ENCODE measurements at places on chromosomes 6 and 20.
A peak's percentile ranks its signal among the peaks of the same experiment; 100 is the strongest.

DNA sequence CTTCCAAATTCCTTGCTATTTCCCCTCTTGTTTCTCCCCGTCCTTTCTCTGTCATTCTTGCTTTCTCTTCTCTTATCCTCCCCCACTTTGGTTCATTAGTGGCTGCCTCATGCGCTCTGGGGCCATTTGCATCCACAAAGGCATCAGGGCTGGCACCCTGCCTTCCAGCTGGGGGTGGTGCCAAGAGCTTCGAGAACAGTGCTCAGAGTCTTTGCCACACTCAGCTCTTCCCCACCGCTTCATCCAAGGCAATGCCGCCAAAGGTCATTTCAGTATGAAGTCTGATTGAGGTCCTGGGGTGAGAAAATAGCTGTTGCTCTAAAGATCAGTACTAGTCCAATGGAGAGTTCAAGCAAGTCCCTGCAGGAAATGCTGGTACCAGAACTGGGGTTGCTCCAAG, 22.7 kb downstream of the OLIG3 start:
- no peak for DNase-seq
- H3K4me1 ChIP-seq: no peaks in the 10 kb centered on the region
- no peaks in the 10 kb centered on the region for H3K27me3 ChIP-seq
- no peak overlapping the region for H3K27ac ChIP-seq

DNA sequence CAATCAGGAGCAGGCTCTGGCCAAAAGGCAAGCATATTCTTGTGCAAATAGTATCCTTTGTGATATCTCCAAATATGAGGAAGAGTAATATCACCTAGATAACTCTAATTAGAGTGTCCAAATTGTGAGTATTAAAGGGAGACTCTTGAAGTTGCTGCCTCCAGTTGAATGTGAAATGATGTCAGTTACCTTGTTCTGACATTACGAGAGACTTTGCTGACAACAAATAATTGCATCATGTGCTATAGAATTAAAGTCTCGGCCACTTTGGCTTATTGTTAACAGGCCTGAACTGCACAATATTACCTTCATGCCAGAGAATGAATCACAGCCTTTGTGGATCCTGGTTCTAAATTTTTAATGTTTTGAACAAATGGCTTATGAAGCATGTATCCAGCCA, 106.5 kb downstream of the AIG1 start:
- no peaks in the 10 kb centered on the region for H3K27me3 ChIP-seq
- H3K4me1 ChIP-seq: no peaks in the 10 kb centered on the region
- DNase-seq: no peak
- no peaks in the 10 kb centered on the region for H3K36me3 ChIP-seq
- H3K27ac ChIP-seq: no peak overlapping the region

- no peaks in the 10 kb centered on the region for H3K36me3 ChIP-seq
- peaks cover 8% of the 10 kb centered on the region for H3K4me1 ChIP-seq
- no peak for DNase-seq
- H3K27ac ChIP-seq: no peak overlapping the region
- no peak overlapping the region for H3K4me3 ChIP-seq
- no peaks in the 10 kb centered on the region for H3K27me3 ChIP-seq
These were observed 11.0 kb downstream of the OTOR start for GRCh38 chr20:16759181-16759563.

DNA sequence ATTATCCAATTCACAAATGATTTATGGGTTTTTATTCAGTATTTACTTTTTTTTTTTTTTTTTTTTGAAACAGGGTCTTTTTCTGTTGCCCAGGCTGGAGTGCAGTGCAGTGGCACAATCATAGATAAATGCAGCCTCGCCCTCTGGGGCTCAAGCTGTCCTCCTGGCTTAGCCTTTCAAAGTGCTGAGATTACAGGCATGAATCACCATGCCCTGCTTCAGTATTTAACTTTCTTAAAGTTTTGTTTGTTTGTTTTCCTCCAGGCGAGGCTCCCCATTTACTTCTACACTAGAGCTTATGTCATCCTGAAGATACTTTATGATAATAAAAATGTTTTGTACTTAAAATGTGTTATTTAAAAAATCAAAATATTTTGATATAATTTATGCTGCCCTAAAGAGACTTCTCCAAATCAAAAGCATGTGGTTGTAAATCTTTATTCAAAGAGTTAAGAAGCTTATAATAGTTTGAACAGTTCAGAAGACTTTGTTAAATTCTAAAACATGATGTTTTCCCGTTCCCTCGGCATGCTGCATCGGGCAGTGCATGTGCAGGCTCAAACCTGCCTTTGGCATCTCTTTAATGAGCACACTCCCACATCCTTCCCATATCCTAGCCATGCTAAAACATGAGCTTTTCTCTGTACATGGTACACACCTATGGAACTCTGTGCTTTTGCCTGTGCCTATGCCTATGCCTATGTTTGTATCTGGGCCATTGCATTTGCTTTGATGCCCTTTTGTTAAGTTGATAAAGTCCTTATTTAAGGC, 11.0 kb downstream of the SMPDL3A start:
- no peaks in the 10 kb centered on the region for H3K4me1 ChIP-seq
- H3K4me3 ChIP-seq: no peak overlapping the region
- no peaks in the 10 kb centered on the region for H3K36me3 ChIP-seq
- no peak overlapping the region for H3K27ac ChIP-seq
- DNase-seq: no peak

- no peak for DNase-seq
- H3K4me3 ChIP-seq: no peak overlapping the region
- H3K27ac ChIP-seq: no peak overlapping the region
- H3K36me3 ChIP-seq: no peaks in the 10 kb centered on the region
- H3K4me1 ChIP-seq: no peaks in the 10 kb centered on the region
These were observed 212.9 kb upstream of the PRND start for GRCh38 chr20:4508773-4509172.

GRCh38 chr6:71900642-71901041, 14.3 kb downstream of the RIMS1 start:
- H3K4me1 ChIP-seq: no peaks in the 10 kb centered on the region
- DNase-seq: no peak
- H3K36me3 ChIP-seq: no peaks in the 10 kb centered on the region
- H3K27ac ChIP-seq: no peak overlapping the region
- no peaks in the 10 kb centered on the region for H3K27me3 ChIP-seq

DNA sequence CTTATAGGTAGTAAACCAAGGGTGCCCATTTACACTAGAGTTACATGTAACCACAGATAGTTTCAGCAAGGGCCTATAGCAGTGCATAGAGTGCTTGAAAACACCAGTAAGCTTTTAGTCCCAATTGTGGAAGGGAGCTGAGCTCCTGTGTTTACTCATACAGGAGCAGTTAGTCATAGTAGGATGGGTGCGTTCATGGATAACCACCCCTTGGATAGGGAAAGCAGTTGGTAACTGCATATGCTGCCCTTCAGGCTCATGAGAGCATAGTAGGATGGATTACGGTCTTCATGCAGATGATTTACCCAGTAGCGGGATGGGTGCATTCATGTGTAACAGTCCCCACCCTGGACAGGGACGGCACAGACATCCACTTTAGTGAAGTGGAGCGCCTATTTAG, 45.1 kb downstream of the OR2B6 start:
- no peak overlapping the region for H3K27ac ChIP-seq
- no peaks in the 10 kb centered on the region for H3K36me3 ChIP-seq
- no peaks in the 10 kb centered on the region for H3K4me1 ChIP-seq
- H3K27me3 ChIP-seq: peaks cover 6% of the 10 kb centered on the region
- DNase-seq: no peak
- no peak overlapping the region for H3K4me3 ChIP-seq

- no peak for DNase-seq
- peaks cover 3% of the 10 kb centered on the region for H3K4me1 ChIP-seq
- H3K27ac ChIP-seq: peak overlapping the region; percentile 88
- H3K36me3 ChIP-seq: no peaks in the 10 kb centered on the region
- no peaks in the 10 kb centered on the region for H3K27me3 ChIP-seq
- H3K4me3 ChIP-seq: no peak overlapping the region
These were observed 14.4 kb upstream of the ABHD16B start for GRCh38 chr20:63846888-63847236.

- no peaks in the 10 kb centered on the region for H3K36me3 ChIP-seq
- H3K27me3 ChIP-seq: no peaks in the 10 kb centered on the region
- H3K4me3 ChIP-seq: no peak overlapping the region
- H3K4me1 ChIP-seq: no peaks in the 10 kb centered on the region
These were observed 27.1 kb downstream of the CDS2 start for GRCh38 chr20:5153612-5154542.

- H3K27me3 ChIP-seq: no peaks in the 10 kb centered on the region
- no peak for DNase-seq
- no peaks in the 10 kb centered on the region for H3K4me1 ChIP-seq
- H3K36me3 ChIP-seq: no peaks in the 10 kb centered on the region
- no peak overlapping the region for H3K4me3 ChIP-seq
- no peak overlapping the region for H3K27ac ChIP-seq
These were observed 13.3 kb downstream of the PREP start for GRCh38 chr6:105389543-105389942.

DNA sequence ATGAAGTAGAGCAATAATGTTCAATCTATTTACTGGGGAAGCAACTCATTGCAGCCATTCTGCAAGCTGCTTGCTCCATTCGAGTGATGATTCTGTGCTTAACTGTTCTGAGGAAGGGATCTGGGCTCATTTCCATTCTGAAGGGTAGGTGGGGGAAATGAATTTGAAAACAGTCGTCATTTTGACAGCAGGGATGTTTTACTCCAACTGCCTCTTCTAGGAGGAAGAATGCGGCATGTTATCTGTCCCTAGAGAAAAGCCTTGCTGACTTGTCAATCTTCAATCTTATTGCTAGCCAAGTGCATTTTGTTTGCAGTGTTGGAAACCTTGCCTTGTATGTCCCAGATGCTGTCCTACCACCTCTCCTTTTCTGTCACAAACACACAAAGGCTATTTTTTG, 105.9 kb downstream of the PRDM13 start:
- H3K4me1 ChIP-seq: no peaks in the 10 kb centered on the region
- no peak overlapping the region for H3K27ac ChIP-seq
- no peaks in the 10 kb centered on the region for H3K27me3 ChIP-seq

- no peak for DNase-seq
- no peaks in the 10 kb centered on the region for H3K4me1 ChIP-seq
- H3K4me3 ChIP-seq: no peak overlapping the region
- peak overlapping the region; percentile 91 for H3K27ac ChIP-seq
- no peaks in the 10 kb centered on the region for H3K27me3 ChIP-seq
These were observed 199.3 kb downstream of the TFAP2C start for GRCh38 chr20:56828402-56828801.

GRCh38 chr6:13305288-13305687, 23.0 kb downstream of the TBC1D7 start:
- no peak overlapping the region for H3K4me3 ChIP-seq
- no peaks in the 10 kb centered on the region for H3K27me3 ChIP-seq
- no peaks in the 10 kb centered on the region for H3K36me3 ChIP-seq
- DNase-seq: no peak
- no peaks in the 10 kb centered on the region for H3K4me1 ChIP-seq

DNA sequence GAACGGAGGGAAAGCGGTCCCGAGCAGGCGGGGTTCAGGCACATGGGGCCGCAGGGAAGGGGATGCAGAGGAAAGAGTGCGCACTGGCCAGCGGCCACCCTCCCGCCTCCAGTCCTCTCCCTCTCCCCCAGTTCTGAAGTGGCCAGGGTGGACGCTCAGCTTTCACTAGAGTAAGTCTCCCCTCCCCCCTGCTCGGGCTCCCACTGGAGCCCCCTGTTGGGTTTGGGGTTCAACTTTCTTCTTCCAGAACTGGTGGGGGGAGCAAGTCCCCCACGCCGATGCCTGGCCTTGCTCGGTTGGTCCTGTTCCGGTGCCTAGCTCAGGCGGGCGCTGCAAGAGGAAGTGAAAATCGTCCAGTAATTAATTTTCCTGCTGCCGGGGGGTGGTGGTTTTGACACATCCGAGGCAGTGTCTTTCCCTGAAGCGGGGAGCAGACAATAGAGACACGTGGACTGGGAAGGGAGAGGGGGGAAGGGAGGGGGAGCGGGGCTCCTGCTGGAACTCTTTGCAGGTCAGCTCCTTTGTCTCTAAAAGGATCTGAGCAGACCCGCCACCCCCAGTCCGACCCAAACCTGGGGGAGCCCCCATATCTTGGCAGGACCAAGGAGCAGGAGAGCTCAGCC, 824 bp upstream of the SCRT2 start:
- H3K27ac ChIP-seq: no peak overlapping the region
- H3K27me3 ChIP-seq: peaks cover 88% of the 10 kb centered on the region
- H3K4me3 ChIP-seq: no peak overlapping the region
- no peak for DNase-seq

DNA sequence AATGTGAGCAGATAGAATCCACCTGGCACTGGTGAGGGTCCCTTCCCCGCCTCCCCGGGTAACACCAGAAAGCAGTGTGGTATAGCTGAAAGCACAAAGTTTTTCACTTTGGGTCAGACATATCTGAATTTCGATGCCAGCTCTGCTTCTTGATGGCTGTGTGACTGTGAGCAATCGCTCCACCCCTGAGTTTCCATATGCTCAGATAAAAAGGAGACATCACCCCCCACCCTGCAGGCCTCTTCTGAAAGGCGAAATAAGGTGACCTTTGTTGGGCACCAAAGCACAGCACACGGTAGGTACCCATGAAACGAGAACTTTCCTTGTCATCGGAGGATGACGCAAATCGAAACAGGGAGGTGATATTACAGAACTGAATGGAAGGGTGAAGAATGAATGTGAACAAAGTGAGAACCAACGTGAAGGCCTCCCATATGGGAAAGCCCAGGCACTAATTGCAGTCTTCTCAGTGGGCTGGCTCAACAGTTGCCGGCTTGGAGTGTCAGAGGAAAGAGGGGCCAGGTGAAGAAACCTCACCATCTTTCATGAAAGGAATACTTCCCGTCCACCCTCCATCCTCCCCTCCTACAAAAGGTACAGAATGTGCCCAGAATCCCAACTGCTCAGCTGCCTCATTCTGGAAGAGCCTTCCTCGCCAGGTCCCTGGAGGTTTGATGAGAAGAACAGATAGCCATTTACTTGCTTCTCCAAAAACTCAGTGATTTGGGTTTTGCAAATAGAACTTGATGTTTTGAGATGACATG, 61.8 kb downstream of the NFATC2 start:
- H3K4me1 ChIP-seq: no peaks in the 10 kb centered on the region
- H3K27me3 ChIP-seq: no peaks in the 10 kb centered on the region

DNA sequence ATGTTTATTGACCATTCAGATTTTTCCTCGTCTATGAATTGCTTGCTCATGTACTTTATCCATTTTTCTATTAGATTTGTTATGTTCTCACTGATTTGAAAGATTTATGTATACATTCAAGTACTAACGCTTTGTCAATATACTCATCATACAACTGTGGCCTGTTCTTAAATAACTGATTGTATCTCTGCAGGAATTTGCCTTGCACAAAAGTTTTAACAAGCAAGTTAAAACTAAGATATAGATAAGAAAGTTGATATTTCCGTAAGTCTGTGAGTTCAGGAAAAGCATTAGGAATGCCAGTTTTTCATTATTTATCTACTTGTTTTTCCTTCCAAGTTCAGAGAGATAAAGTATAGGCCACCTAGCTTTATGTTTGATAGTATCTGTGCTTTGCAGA, 95.2 kb downstream of the PDE7B start:
- no peak overlapping the region for H3K4me3 ChIP-seq
- H3K27me3 ChIP-seq: no peaks in the 10 kb centered on the region
- H3K36me3 ChIP-seq: no peaks in the 10 kb centered on the region
- no peaks in the 10 kb centered on the region for H3K4me1 ChIP-seq
- H3K27ac ChIP-seq: no peak overlapping the region
- no peak for DNase-seq
